ENCODE measurements at places on chromosomes 16 and 17.

- no peak for DNase-seq
Measured at GRCh38 chr16:8959921-8960787, 3.6 kb downstream of the USP7 start.

GRCh38 chr17:5049314-5049841, 14.2 kb upstream of the SLC52A1 start:
- peak; percentile 55 for DNase-seq

DNA sequence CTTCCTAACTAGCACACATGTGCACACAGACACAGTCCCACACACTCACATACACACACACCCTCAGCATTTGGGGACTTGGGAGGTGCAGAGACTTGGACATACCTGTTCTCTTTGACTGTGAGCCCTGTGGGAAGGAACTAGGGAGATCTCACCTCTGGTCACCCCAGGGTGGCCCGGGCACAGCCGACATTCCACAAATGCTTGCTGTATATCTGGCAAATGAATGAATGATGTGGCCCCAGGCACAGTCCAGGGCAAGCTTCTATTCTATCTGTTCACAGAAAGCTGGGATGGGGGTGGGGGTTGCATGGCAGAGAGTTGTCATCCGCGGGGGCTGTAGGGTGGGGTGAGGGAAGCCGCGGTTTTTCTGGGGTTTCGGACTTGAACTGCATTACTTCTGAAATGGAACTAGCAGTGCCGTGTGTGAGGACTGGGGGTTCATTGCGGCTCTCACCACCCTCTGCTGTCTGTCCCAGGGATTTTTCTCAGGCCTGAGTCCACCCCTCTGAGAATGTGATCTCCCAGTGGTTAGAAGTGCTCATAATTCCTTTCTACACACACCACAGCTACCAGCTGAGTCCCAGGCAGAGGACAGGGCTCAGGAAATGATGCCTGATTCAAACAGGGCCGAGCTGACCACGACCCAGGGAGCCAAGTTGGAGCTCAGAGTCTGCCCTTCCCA, 3.3 kb upstream of the RIPOR1 start:
- no peak for DNase-seq

GRCh38 chr17:49722066-49722465, 14.3 kb upstream of the SLC35B1 start:
- no peak for DNase-seq

DNA sequence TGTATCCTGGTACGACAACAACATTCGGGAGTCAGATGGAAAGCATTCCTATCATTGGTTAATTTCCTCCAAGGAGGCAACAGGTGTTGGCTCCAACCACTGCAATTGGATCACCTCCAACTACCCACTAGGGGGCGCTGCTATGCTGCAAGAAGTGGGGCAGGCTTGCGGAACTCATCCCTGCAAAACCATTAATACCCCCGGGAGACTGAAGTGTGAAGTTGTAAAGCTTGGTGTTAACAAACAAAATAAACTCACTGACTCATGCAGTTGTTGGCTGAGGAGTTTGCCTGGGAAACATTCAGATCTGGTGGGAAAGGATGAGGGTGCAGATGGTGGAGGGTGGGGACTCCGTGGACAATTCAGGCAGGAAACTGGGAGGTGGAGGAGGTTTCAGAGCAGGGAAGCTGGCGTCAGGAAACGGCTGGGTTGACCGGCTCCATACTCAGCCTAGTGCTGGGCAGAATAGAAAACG, 84.9 kb downstream of the HS3ST2 start:
- no peak for DNase-seq

DNA sequence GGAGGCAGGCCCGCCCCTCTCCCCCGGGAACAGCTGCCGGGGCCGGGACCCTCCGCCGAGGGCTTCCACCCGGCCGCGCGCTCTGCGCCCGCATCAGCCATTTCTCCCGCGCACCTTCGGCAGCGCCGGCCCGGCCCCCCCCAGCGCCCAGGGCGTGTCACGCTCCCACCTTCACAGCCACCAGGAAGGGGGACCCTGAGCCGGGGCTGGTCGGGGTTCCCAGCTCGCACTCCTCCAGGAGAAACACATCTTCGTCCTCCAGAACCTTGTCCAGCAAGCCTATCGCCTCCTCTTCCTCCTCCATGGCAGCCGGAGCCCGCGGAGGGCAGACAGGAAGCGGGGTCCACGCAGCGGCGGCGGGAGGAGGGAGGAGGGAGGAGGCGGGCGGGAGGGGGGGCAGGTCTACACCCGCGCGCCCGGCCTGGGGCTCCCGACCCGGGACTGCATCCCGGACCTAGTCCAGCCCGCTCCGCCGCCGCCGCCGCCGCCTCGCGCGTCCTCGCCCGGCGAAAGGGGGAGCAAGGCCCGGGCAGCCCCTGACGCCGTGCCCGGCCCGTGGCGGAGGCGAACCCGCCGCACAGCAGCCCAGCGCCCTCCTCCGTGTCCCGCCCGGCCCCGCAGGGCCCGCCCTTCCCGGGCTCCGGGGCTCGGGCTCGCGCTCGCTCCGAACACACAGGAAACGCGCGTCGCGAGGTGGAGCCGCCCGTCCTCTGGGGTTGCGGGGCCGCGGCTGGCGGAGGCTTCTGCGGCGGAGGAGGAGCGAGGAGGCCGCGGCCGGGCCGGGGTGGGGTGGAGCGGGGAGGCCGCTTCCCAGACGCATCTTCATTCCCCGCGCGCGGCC, 70.8 kb downstream of the ABR start:
- peak; percentile 54 for DNase-seq

DNA sequence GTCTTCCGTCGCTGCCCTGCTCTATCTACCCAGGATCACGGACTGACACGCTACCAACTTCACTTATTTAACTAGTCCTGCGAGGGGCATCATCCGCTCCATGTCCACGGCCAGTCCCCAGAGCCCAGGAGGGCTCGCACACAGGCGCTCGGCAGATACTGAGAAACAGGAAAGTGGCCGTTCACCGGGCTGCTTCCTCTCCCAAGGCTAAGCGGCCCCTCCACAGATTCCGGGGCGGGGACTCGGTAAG, 388 bp downstream of the OXLD1 start:
- DNase-seq = no peak

- no peak for DNase-seq
Measured at GRCh38 chr16:17038415-17038814, 432.3 kb downstream of the XYLT1 start.

GRCh38 chr17:48137656-48138055, 30.1 kb downstream of the SNX11 start:
- no peak for DNase-seq

- DNase-seq = no peak
Measured at GRCh38 chr16:84979516-84979915, 31.8 kb downstream of the ZDHHC7 start.

- no peak for DNase-seq
Measured at GRCh38 chr16:6207580-6207979, 1110.0 kb upstream of the EEF2KMT start.

DNA sequence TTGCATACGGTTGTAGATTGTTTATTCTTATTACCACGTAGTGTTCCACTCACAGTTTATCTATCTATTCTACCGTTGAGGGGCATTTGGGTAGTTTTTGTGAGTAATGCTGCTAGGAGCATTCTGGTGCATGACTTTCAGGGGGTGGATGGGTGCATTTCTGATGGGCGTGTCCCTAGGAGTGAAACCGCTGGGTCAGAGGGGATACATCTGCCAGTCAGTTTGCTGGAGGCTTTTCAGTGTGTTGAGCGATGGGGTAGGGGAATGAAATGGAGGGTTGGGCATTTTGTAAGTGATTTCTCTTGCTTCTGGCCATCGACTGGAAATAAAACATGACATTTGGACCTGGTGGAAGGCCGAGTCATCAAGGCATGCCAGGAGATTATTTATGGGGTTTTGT, 17.0 kb upstream of the IRX3 start:
- no peak for DNase-seq

DNA sequence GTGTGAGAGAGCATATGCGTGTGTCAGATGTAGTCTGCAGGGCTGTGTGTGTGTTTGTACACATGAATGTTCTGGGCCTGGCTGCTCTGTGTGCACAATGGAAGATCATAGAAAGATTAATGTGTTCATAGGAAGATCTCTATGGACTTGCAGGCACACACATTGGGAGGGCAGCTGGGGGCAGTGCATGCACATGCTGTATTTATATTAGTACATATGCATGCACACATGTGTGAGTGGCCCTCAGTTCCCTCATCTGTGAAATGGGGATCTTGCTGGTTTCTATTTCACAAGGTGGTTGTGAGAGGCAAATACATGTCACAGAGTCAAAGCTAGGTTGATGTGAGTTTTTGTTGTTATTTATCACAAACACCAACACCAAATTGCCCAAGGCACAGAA, 2.1 kb downstream of the CA7 start:
- no peak for DNase-seq

DNA sequence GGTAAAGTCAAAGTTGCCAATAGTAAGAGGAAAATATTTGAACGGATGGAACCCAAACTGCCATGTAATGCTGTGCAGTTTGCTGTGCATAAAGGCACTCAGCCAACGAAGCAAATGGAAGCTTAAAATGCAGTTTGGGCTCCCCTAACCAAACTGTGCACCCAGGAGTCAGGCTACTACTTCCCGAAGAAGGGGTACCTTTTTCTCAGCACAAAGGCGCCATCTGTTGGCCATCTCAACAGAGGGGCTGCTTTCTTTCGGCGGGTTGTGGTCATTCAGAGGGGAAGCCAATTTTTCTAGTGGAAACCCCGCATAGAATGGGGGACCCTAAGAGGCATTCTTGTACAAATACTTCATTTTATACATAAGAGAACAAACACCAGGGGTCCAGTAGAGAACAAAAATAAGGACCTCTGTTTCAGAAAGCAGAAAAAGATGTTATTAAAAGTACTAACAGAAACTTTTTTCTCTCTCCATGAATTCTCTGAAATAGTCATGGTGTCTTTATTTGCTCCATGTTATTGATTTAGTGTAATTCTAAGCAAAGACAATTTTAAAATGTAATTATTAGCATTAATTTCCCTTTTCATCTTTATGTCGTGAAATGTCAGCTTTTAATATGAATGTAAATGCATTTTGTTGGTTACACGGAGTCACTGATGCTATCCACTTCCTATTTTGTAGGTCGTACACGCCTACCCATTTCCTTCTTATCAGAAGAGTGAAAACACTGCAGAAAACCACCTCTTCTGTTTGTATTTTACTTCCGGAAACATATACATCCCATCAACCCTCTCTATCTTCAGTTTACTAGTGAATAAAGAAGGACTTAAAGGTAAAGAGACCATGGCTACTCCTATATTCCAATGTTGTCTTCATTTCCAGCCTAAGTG, 453.3 kb downstream of the KCNJ2 start:
- no peak for DNase-seq

DNA sequence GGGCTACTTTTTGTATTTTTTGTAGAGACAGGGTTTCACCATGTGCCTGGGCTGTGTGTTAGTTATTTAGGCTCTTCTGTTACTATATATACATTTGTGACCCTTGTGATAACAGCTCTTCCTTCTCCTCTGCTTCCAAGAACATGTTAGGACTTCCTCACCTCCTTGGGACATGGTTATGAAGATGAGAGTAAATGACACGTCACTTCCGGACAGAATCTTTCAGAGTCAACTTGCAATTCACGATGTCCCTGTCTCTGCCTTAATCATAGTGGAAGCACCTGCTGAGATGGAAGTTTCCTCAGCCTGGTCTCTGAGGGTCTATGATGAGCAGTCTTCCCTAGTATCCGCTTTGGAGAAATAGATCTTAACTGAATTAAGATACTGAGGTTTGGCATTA, 42.9 kb downstream of the CCDC42 start:
- no peak for DNase-seq

GRCh38 chr16:4389051-4389955, 17.7 kb downstream of the VASN start:
- DNase-seq = no peak

- DNase-seq = no peak
Measured at GRCh38 chr17:33438139-33438538, 145.0 kb upstream of the ASIC2 start.

GRCh38 chr17:45146890-45147580, 1.2 kb upstream of the HEXIM1 start:
- no peak for DNase-seq

GRCh38 chr17:29292071-29292991, 1.6 kb downstream of the NUFIP2 start:
- DNase-seq = peak; percentile 33

GRCh38 chr16:65449526-65449925, 327.7 kb upstream of the CDH11 start:
- DNase-seq = no peak

- DNase-seq = peak; percentile 90
Measured at GRCh38 chr17:80219013-80219762, 945 bp downstream of the SGSH start.

DNA sequence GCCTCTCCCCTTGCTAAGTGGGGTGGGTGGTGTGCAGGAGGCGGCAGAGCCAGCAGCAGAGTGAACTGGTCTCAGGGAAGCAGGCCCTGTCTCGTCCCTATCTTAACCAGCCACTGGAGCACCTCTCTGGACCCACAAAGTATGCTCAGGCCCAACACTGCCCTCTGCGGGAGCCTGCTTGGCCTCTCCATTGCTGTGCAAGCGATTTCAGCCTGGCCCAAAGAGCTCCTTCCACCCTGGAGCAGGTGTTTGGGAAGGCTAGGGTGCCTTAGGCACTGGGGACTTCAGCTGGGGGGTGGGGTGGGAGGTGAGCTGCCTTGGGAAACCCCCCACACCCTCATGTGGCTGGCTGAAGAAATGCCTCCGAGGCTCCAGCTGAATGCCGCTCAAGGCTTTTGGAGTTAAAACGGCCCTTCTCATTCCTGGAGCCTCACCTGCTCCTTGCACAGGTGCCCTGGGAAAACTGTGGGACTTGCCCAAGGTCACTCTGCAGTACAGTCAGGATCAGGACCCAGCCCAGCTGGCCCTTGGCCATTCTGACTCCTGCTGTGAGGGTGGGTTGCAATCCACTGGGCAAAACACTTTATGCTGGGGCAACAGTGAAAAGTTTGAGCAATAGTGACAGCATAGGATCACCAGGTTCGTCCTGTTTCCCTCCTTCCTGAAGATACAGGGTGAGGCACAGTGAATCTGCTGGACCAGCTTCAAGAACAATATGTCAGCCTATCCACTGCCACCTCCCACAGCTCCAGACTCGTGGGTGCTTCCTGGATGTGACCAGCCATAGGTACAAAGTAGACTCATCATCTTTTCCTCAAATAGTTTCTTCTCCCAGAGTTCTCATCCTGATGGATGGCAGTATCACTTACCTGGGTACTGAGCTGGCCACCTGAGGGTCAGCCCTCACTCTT, 5.9 kb upstream of the UBE2O start:
- DNase-seq = no peak

- no peak for DNase-seq
Measured at GRCh38 chr17:66904760-66905624, 59.5 kb upstream of the CACNG4 start.

GRCh38 chr17:2061441-2061958, 6.6 kb downstream of the HIC1 start:
- DNase-seq = no peak

GRCh38 chr17:77323413-77324171, 182.8 kb downstream of the SEC14L1 start:
- DNase-seq = no peak

- no peak for DNase-seq
Measured at GRCh38 chr16:27107185-27107592, 40.5 kb downstream of the C16orf82 start.

- DNase-seq = no peak
Measured at GRCh38 chr17:51814521-51814920, 344.0 kb downstream of the CA10 start.

Measured in activated CD4-positive, alpha-beta T cell treated with anti-CD3 and anti-CD28 coated beads for 1 hour (primary cell).